ENCODE measurements at places on chromosomes 7 and 10.

DNA sequence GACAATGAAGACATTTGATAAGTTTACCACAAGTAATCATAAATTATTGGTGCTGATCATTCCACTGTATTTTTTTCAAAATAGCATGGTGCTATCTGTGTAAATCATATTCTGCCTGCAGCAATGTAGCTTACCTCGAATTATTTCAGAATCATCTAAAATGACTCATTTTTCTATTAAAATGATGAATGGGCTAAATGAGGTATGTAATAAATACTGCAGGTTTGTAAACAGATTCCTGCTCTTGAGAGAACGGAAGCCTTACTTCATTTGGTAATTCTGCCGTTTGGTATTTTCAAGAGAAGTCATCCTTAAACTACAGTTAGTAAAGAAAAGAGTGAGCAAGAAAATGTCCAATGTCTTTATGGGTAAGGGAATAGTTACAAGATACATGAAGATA lies 115.9 kb downstream of the CHCHD3 start:
- peak; percentile 13 for DNase-seq

DNA sequence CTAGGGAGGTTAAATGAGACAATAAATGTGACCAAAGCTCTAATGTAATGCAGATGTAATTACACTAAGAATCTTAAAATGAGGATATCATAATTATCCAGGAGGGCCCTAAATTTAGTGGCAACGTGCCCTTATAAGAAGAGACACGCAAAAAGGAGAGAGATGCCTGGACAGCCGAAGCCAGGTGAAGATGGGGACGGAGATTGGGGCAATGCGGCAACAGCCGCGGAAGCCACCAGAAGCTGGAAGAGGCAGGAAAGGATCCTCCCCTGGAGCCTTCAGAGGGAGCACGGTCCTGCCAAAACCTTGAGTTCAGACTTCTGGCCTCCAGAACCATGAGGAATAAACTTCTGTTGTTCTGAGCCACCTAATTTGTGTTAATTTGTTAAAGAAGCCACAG lies 25.3 kb upstream of the C10orf71 start:
- DNase-seq = no peak

- DNase-seq = no peak
Measured at GRCh38 chr10:31058795-31059703, 27.4 kb upstream of the ZNF438 start.

DNA sequence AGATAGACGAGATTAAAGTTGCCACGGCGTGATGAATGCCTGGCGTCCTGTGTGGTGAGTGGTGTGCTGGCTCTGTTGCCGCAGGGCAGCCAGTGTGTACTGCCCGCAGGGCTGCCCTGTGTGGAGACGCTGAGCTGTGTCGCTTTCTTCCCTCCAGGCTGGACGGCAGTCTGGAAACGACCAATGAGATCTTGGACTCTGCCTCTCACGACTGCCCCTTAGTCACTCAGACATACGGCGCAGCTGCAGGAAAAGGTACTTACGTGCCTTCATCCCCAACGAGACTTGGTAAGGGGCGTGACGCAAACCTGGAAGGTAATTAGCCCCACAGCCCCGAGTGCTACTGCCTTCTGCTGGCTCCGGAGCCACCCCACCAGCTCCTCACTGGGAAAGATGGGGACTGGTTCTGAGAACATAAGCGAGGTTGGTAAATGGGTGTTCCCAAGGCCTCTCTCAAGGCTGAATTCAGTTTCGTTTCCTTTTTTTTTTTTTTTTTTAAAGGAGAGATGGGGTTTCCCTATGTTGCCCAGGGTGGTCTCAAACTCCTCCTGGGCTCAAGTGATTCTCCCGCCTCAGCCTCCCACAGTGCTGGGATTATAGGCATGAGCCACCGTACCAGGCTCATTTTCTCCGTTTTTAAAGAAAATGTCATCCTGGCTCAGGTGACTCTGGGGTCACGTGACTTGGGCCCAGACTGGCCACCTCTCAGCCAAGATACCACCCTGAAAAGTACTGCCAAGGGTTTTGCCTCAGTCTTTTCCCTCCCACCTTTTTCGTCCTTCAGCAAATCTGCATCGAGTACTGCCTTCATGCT lies 39.6 kb downstream of the WIPI2 start:
- no peak for DNase-seq

GRCh38 chr7:124915242-124915641 lies 14.4 kb downstream of the POT1 start:
- DNase-seq = no peak

DNA sequence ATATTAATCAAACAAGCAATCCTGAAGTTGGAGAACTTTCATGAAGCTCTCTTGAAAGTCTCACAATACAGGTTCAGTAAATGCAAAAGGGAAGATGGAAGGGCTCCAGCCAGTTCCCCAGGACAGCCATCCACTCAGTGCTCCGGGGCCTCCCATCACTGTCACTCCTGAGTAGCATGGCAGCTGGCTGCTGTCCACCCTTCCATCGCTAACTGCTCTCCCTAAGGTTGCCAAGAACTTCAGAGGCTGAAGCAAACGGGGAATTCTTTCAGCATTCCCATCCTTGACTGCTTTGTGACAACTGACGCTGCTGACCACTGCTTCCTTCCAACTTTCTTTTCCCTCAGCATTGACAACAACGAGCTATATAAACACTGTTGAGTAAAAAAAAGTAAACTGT lies 69.1 kb downstream of the VPS41 start:
- DNase-seq = no peak

DNA sequence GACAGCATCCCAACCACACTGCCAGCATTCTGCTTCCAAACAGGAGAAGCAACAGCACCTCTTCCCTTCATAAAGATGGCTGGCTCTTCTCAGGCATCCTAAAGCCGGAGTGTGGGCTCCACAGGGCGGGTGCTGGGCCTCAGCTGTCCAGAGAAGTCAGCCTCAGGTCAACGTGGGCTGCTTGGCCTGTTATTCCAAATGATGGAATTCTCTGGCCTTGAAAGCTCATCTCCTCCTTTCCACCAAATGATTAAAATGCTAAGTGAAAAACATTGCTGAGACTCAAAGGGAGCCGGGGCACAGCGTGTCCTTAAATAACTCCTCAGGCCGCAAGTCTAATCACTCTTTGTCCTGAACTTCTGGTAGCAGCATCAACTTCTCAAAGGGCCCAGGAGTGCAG lies 53.1 kb upstream of the CPXM2 start:
- no peak for DNase-seq

GRCh38 chr7:127865466-127865865 lies 165.8 kb downstream of the LRRC4 start:
- DNase-seq = peak; percentile 59

DNA sequence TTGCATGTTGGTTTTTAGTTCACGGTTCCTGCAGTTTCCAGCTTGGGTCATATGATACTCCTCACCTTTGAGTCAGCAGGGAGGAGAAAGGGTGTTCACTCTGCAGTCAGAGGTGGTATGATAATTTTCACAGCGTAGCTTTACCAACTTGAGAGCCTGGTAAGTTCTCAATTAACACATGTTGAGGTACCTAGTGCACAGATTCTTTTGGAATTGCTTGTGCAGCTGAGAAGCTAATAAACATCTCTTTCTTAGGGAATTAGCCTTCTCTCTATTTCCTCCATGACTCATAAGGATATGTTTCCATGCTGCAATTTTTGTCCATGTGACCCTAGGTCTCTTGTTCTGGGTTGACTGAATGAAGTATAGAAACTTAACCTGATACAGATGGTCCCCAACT lies 166.6 kb downstream of the KIF20B start:
- DNase-seq = peak; percentile 27

- peak; percentile 22 for DNase-seq
Measured at GRCh38 chr10:11331726-11332125, 279.7 kb downstream of the USP6NL start.

- no peak for DNase-seq
Measured at GRCh38 chr10:78286186-78286585, 252.5 kb downstream of the RPS24 start.

DNA sequence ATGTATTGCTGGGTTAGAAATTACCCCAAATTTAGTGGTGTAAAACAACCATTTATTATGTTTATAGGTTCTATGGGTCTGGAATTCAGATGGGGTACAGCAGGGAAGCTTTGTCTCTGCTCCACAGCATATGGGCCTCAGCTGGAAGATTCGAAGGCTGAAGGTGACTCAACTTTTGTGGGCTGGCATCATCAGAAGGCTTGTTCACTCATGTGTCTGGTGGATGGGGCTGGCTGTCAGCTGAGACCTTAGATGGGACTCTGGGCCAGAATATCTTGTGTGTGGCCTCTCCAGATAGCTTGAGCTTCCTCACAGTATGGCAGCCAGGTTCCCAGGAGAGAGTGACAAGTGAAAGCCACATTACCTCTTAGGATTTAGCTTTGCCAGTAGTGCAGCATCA lies 45.9 kb downstream of the ZNF503 start:
- no peak for DNase-seq

GRCh38 chr10:22713853-22714478 lies 412 bp downstream of the PIP4K2A start:
- peak; percentile 14 for DNase-seq

- no peak for DNase-seq
Measured at GRCh38 chr10:91593366-91593765, 39.5 kb downstream of the PPP1R3C start.

DNA sequence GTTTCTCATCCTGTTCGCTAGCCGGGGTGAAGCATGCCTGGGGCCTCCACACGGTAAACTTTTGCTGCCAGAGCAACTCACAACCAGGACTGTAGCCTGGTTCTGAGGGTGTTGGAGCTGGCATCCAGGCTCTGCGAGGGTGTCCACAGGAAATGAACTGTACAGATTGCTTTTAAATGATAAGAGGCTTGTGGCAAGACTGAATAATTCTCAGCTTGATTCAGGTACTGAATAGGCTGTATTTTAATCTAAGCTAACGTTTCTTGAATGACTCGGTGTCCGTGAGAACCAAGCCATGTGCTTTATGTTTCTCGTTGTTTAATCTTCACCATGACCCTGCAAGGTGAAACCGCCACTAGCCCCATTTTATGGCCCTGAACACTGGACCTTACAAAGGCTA lies 49.3 kb downstream of the EEPD1 start:
- no peak for DNase-seq

DNA sequence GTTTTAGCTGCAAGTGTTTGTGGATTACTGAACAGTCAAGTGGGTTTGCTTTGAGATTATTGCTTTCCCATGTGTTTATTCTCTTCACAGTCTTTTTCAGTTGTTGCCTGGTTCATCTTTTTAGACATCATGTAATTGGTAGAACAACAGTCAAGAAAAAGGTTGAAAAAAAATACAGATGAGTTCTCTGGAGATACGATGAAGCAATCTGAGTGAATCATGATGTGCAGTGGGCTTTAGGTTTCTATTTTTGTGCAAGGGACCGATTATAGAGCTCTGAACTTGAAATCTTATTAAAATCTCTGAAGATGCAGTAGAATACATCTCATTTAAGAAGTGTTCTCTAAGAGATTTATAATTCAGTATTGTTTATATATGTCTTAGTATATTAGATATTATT lies 145.7 kb downstream of the SDK1 start:
- DNase-seq = no peak

DNA sequence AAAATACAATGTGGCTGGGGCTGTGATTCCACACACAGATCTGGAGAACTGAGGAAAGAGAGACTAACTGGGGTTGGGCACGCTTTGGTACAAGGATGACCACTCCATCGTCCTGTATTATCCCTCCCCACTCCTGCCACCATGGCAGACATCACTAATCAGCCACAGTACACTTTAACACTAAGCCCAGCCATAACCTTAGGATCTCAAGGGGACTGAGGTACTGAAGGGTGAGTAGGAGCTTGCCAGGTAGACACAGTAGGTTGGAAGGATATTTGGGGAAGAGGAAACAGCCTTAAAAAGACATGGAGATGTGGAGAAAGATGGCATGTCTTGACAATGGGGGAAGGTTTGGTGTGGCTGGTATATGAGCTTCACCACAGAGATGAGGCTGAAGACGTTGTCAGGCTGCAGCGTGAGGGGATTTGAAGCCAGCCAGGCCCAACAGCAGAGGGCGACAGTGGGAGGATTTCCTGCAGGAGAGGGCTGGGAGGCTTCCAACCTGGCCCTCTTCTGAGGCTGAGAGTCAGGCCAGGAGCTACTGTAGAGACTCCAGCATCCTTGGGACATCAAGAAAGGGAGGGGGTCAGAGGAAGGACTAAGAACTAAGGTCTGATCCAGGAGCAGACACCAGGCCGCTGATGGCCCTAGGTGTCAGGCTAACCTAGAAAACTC lies 58.6 kb upstream of the COL13A1 start:
- peak; percentile 27 for DNase-seq

GRCh38 chr10:60420991-60421894 lies 31.6 kb upstream of the ANK3 start:
- DNase-seq = no peak

- peak; percentile 70 for DNase-seq
Measured at GRCh38 chr10:60536529-60537114, 146.9 kb upstream of the ANK3 start.

- DNase-seq = no peak
Measured at GRCh38 chr10:88992921-88993524, 2.4 kb downstream of the FAS start.

- no peak for DNase-seq
Measured at GRCh38 chr7:99102361-99102760, 41.5 kb downstream of the SMURF1 start.

DNA sequence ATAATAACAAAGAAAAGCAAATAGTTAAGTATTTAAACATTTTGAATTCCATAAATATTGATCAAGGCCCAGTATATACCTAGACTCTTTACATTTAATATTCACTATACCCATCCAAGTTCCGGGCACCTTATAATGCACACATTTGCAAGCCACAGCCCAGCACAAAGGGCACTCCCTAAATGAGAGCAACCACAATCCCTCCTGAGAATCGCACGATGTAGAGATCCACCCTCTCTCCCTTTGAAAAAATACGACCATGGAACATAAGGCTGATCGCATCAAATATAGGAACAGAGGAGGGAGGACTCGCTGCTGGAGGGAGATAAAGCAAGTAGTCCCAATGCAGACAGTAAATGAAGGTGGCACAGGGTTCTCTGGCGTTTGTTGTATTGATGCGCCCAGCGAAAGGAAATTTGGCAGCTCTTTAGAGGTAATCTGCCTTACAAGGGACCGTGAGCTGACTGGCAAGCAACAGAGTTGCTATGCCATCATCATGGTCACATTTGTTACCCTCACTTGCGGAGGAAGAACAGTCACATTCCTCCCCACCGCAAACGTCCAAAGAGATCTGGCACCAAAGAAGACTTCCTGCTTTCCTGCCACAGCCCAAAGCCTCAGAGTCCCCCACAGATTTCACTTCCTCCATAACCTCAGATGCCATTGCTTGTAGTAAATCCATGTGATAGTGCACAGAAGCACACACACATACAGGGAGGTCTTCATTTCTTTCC lies 16.1 kb upstream of the TAS2R40 start:
- no peak for DNase-seq

DNA sequence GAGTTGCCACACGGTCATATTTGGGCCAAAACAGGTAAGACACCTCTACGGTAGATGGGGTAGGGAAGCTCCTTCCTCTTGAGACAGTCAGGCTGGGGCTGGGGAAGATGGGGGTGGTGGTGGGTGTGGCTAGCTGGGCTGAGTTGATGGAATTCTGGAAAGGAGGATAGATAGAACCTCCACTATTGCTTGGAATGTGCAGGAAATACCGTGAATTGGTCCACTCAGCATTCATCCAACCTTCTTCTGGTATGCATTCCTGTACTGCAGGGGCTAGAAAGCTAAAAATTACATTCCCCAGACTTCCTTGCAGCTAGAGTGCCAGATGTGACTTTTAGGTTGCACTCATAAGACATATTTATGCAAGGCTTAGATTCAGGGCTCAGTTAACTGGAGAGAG lies 24.8 kb downstream of the TLX1 start:
- peak; percentile 22 for DNase-seq

- no peak for DNase-seq
Measured at GRCh38 chr7:4015371-4015770, 666.7 kb upstream of the FOXK1 start.

- DNase-seq = no peak
Measured at GRCh38 chr10:127918572-127918971, 11.7 kb downstream of the PTPRE start.

GRCh38 chr10:112970021-112970420 lies 20.0 kb downstream of the TCF7L2 start:
- DNase-seq = no peak
